Dermis microvascular lymphatic vessel endothelial cell (primary cell): ENCODE measurements at places on chromosomes 13 and 19. TPM values are rescaled to one million over a fixed set of nuclear protein-coding genes. Genes with fewer than 3 reads are reported as not detected.
A peak's percentile ranks its signal among the peaks of the same experiment; 100 is the strongest.

- DNase-seq = no peak
These were observed 176.4 kb downstream of the FLT1 start for GRCh38 chr13:28318496-28318895.

GRCh38 chr13:83272652-83273240 is 609.5 kb downstream of the SLITRK1 start:
- no peak for DNase-seq

GRCh38 chr13:77448689-77449088 is 86.8 kb upstream of the SCEL start:
- DNase-seq = no peak

GRCh38 chr19:3042621-3043267 is 13.7 kb upstream of the TLE2 start:
- DNase-seq = no peak

- DNase-seq = no peak
These were observed 87.6 kb downstream of the MYCBP2 start for GRCh38 chr13:77239312-77239711.

GRCh38 chr19:8609279-8610040 is 1.1 kb downstream of the ADAMTS10 start:
- DNase-seq = peak; percentile 74

- peak; percentile 48 for DNase-seq
These were observed at the start of gene UNC13A for GRCh38 chr19:17687857-17688784. UNC13A (minus strand) TSS chr19:17688354; CDS start chr19:17688199, 155 bp downstream.

GRCh38 chr13:84654654-84655275 is 772.5 kb upstream of the SLITRK1 start:
- DNase-seq = no peak

DNA sequence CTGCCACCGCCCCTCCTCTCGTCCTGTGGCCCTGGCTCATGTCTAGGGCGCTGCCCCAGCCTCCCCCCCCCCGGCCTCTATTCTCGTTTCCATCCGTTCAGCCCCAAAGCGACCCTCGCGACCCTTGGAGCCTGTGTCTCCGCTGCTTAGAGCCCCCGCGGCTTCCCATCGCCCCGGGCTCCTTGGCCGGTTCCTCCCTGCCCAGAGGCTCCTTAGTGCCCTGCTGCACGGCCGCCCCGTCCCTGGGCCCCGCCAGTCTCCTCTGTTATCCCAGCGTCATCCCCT is 9.2 kb upstream of the CNOT3 start:
- no peak for DNase-seq

GRCh38 chr19:49801966-49802661 is 11.0 kb downstream of the FUZ start:
- peak; percentile 61 for DNase-seq

GRCh38 chr19:8397271-8397670 is 7.1 kb downstream of the RAB11B start:
- DNase-seq = peak; percentile 34

GRCh38 chr13:48624858-48625257 is 28.9 kb upstream of the CYSLTR2 start:
- DNase-seq = peak; percentile 16

- no peak for DNase-seq
These were observed 421 bp upstream of the GPR12 start for GRCh38 chr13:26760832-26761582.

DNA sequence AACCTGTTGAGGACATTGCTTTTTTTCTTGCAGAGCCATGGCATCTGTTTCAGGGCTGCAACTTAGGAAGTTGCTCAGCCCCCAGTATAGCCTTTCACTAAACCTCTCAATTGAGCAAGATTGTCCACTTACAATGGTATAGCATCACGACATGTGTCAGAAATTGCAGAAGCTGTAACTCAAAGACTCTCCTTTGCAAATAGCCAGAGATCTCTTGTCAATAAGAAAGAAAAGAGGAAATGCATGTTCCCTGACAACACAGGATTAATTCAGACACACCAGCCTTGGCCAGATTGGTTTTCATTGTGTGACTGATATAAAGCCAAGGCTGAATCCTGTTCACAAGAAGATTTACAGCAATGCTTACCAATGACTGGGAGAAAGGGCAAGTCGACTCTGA is 38.7 kb upstream of the CYSLTR2 start:
- DNase-seq = no peak

DNA sequence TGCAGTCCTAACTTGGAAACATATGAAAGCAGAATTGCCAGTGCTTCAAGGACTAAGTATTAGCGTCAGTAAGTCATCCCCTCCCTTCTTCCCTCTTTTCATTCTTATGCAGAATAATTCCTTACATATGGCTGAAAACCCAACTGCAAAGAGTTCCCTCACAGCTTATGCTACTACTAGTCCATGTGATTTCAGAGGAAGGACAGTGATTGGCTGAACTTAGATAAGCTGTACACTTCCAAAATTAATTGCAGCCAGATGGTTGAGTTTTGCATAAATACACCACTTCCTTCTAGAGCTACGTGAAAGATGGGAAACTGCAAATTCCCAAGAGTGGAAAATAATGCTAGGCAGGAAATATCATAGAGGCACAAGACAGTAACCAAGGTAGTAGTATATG is 730.4 kb downstream of the OLFM4 start:
- DNase-seq = no peak

- no peak for DNase-seq
These were observed 162.8 kb downstream of the CACNA1A start for GRCh38 chr19:13343514-13343913.

DNA sequence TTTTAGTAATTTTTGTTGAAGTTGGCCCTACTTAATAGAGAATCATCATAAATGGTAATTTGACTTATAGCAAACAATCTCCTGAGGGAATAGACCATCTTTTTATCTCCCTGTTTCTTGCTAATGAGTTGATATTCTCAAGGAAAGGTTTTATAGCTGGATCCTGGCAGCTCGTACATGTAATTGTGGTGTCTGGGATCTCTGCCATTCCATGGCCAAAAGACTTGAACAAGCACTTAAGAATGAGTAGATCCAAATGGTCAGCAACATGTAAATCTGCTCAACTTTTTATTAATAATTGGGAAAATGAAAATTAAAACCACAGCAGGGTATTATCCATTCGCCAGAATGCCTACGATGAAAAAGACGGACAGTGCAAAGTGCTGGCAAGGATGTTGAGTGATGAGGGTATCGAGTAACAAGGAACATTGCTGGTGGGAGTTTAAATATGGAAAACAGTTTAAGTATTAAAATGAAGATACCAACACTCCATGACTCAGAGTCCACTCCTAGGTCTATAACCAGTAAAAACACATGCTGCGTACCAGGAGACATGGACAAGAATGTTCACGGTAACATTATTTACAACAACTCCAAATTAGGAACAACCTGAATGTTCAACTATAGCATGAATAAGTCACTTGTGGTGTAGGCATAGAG is 5.1 kb upstream of the GPR18 start:
- DNase-seq = no peak

DNA sequence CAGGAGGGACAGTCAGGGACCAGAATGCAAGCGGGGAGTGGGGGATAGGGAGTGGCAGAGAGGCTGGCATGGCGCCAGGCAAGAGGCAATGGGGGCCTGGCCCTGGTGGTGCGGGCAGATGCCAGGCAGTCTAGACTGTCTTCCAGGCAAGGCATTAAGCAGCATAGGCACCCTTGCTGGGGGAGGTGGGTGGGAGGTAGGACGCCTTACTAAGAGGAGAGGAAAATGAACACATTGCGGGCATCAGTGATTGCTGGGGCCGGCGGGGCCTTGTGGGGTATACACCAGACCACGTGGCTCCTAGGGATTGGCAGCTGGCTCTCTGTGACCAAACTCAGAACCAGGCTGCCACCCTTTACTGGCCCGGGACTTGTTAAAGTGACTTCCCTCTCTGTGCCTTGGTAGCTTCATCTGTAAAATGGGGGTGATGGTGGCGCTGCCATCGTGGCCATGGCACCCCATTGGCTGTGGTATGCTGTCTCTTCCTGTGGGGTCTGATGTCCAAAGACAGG is 46.0 kb downstream of the DNM2 start:
- DNase-seq = no peak

GRCh38 chr19:681029-682019 is 5.1 kb downstream of the FSTL3 start:
- peak; percentile 97 for DNase-seq

DNA sequence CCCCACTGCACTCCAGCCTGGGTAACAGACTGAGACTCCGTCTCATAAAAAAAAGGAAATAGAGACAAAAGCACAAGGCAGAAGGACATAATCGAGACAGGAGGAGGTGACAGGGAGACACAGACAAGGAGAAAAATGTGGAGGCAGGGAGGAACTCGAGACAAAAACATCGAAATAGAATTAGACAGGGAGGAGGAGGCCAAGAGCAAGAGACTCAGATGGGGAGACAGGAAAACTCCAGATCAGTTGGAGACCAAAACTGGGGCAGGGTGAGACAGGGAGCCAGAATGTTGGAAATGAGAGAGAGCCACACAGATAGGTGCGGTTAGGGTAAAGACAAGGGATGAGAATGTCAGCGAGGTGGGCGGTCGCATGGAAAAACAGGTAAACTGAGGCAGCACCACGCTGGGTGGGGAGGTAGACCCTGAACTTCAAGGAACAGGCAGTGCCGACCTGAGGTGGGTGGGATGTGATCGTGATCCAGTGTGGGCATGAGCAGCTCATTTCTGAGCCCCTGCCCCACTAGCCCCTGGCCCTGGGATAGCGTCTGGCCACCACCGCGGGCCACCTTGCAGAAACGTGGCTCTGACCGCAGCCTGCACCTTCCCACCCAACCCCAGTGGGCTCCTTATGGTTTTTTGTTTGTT is 15.2 kb downstream of the CYTH2 start:
- no peak for DNase-seq

- DNase-seq = no peak
These were observed 3.4 kb downstream of the ACP4 start for GRCh38 chr19:50793558-50794065.

DNA sequence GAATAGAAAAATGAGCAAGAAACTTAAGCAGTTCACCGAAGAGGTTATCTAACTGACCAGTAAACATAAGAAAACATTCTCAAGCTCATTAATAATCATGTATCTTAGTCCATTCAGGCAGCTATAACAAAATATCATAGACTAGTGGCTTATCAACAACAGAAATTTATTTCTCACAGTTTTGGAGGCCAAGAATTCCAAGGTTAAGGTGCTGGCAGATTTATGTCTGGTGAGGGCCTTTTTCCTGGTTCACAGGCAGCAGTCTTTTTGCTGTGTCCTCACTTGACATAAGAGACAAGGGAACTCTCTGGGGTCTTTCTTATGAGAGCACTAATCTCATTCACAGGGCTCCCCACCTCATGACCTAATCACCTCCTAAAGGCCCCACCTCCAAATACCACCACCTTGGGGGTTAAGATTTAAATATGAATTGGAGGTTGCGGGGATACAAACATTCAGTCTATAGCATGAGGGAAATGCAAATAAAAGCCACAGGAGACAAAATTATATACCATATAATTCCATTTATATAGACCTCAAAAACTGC is 123.6 kb downstream of the ZAR1L start:
- peak; percentile 17 for DNase-seq

- no peak for DNase-seq
These were observed 8.9 kb downstream of the IGFL3 start for GRCh38 chr19:46115396-46116106.

- DNase-seq = no peak
These were observed 586.8 kb downstream of the TBC1D4 start for GRCh38 chr13:74895042-74895796.

GRCh38 chr13:83547043-83547442 is 335.2 kb downstream of the SLITRK1 start:
- no peak for DNase-seq

Gene BRME1
- 0.25 and 0.39 TPM in 2 replicates for total RNA-seq

Gene ADAT3
- total RNA-seq = 1.7 and 3.8 TPM in 2 replicates

Gene ZNF433
- 1.2 and 2.0 TPM in 2 replicates for total RNA-seq

Gene ETV2
- under 0.01 and 0.26 TPM in 2 replicates for total RNA-seq

Gene TRPC4
- 0.13 TPM in 1 of 2 replicates, not detected in the other for total RNA-seq

Gene LILRB1
- total RNA-seq = 0.13 TPM in 1 of 2 replicates, not detected in the other

Gene GPR4
- 1.0 and 1.5 TPM in 2 replicates for total RNA-seq

Gene CKM
- 0.13 TPM in 1 of 2 replicates, not detected in the other for total RNA-seq

Gene ATP8A2
- total RNA-seq = 0.13 TPM in 2 replicates
